ENCODE measurements at places on chromosomes 5 and 9.
A peak's percentile ranks its signal among the peaks of the same experiment; 100 is the strongest.

GRCh38 chr9:105313238-105313637 lies 68.8 kb downstream of the SLC44A1 start:
- no peak for DNase-seq

DNA sequence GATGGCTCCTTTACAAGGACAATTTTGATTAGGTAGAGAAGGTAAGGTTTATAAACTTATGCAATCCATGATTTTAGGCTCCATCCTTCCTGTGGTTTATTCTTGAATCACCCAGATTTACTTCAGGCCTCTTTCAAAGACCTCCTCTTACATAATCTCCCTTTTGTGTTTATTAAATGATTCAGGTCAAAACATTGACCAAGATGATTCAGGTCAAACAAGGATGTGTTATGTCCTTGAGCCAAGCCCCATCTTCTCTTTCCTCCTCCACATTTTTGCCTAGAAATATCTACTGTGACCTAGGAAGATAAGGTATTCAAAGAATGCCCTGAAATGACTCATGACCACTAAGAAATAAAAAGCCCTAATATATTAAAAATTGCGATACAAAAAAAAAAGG lies 31.8 kb upstream of the TLR4 start:
- no peak for DNase-seq

- no peak for DNase-seq
These were observed 111.8 kb downstream of the HMHB1 start for GRCh38 chr5:143923634-143924266.

- DNase-seq, result no peak
These were observed 37.3 kb downstream of the INSYN2B start for GRCh38 chr5:169943026-169943425.

- DNase-seq, result no peak
These were observed 1.3 kb downstream of the RAI14 start for GRCh38 chr5:34657274-34657921.

- no peak for DNase-seq
These were observed 4.6 kb downstream of the ARHGEF37 start for GRCh38 chr5:149585910-149586309.

DNA sequence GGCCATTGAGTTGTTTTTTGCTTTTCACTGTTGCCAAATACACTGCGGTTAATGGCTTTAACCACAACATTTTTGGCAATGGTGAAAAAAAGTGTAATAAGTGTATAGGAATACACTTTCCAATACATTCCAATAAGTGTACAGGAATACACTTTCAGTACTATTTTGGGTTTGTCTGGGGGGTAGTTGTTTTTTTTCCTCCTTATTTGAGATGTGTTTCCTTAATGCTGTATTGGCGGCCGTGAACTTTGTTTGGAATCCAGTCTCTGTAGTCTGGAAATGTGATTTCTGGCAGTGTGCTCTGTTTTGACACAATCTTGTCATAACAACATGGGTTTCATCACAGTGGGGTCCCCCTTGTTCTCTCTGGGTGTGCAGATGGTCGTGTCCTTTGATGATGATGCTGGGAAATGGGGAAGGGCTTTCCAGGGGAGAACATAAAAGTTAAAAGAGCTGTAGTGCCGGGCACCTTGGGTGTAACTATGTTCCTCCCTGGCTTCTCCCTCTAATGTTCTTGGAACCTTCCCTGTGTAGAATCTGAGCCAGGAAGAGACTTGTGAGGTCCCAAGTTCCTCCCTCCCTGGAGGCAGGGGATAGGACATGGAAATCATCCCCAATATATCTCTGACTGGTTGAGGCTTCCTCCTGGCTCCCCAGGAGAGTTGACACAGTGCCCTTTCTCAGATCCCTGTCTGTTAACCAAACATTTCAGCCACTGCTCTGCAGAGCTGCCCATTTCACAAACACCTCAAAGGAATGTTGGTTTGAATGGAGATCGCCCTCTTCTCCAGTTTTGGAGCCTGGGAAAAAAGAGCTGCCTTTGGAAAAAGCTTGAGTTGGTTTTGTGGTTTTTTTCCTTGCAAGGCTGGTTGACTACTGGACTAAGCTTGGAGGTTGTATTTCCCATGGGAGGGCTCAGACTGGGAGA lies 44.8 kb downstream of the RCL1 start:
- DNase-seq, result no peak

DNA sequence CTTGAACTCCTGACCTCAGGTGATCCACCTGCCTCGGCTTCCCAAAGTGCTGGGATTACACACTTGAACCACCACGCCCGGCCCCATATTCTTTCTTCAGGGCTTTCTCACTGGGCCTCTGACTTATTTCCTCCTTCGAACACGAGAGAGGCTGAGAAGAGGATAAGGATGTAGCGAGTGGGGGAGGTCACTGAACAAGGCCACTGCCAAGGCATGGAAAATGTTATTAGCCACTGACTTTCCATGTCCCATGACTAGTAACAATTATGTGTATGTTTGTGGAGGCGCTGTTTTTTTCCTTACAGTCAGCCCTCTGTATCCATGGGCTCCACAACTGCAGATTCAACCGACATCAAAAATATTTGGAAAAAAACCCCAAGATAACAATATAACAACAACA lies 12.3 kb upstream of the FCHSD1 start:
- no peak for DNase-seq

- no peak for DNase-seq
These were observed 217.0 kb downstream of the FBXL7 start for GRCh38 chr5:15717001-15717400.

GRCh38 chr9:75147638-75148037 lies 59.3 kb downstream of the OSTF1 start:
- no peak for DNase-seq

DNA sequence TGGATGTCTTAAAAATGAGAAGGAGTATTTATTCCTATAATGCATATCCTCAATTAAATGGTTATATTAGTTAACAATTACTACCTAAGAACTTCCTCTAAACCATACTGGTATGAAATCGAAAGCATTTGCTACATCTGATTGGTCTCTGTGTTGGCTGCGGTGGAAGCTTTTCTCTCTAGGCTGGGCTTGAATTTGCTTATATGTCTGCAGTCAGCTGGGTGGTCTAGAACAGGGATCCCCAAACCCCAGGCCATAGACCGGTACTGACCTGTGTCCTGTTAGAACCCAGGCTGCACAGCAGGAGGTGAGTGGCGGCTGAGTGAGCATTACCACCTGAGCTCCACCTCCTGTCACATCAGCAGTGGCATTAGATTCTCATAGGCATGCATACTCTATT lies 112.3 kb downstream of the TLE4 start:
- DNase-seq, result no peak

DNA sequence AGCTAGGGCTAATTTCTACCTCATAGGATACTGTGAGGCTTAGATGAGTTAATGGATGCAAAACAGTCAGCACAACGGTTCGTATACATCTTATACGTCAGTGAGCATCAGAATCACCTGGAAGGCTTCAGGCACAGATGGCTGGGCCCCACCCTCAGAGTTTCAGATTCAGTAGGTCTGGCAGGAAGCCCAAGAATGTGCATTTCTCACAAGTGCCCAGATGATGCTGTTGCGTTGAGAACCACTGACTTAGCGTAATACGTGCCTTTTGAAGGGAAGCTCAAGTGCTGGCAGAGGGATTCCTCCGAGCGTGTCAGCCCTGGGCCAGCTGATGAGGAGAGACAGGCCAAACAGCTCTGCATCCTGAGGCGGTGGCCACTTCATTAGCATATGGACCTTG lies 117.1 kb upstream of the WWC1 start:
- DNase-seq, result no peak

- DNase-seq, result no peak
These were observed 1336.1 kb upstream of the CDH9 start for GRCh38 chr5:28374492-28374967.

GRCh38 chr5:19619571-19619970 lies 368.4 kb downstream of the CDH18 start:
- DNase-seq, result no peak

GRCh38 chr5:134464988-134465815 lies 53.5 kb upstream of the CDKN2AIPNL start:
- DNase-seq, result no peak

- DNase-seq, result no peak
These were observed 12.1 kb downstream of the C9orf50 start for GRCh38 chr9:129608561-129609481.

DNA sequence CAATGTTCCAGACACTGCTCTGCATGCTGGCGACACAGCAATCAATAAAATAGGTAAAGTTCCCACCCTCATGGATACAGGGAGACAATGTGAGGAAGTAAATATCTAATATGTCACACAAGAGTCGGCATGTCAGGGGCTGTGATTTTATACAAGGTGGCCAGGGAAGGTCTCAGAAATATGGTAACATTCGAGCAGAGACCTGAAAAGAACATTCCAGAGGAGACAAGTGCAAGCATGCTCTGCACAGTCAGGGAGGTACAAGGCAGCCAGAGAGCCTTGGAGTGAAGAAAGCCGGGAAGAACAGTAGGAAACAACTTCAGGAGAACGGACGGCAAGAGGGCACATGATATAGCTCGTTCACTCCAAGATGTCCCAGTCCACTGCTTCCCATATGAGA lies 89.2 kb upstream of the ZNF462 start:
- no peak for DNase-seq

GRCh38 chr5:172855597-172856292 lies 21.7 kb downstream of the ERGIC1 start:
- DNase-seq, result no peak

- DNase-seq, result no peak
These were observed 46.4 kb downstream of the SARDH start for GRCh38 chr9:133691626-133692363.

- DNase-seq, result no peak
These were observed 170.2 kb downstream of the MAPKAP1 start for GRCh38 chr9:125536776-125537175.

DNA sequence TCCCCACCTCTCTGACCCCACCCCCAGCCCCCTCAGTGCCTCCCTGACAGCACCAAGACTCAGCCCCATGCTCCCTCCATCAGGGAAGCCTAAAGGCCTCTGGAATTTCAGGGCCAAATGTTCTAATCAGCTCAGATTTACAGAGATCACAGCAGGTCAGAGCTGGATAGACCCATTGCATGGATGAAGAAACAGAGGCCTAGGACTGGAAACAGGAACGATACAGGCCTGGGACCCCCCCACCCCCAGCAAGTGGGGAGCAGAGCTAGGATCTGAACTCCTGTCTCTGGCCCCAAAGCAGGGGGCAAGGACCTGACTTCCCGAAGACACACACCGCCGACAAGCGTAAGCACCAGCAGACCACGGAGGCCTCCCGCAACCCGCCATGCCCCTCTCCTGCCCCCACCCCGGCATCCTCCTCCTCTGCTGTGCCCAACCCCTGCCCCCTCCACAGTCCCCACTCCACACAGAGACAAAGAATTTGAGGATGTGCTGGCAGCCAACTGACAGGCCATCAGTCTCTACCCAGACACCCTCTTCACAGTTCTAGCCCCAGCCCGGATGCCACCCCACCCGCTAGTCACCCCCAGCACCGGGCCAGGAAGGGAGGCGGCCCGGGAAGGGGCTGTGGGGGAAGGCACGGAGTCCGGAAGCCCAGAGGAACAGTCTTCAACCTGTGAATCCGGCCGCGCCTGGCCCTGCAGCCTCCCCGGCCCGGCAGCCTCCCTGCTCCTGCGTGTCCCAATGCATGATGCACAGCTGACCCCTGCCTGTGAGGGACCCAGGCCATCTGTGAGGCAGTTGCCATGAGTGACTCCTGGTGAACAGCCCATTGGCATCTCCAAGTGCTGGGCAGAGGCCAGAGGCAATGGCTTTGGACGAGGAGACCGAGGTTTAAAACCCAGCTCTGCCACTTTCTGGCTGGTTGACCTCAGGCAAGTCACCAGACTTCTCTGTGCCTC lies 31.3 kb downstream of the NDUFA8 start:
- DNase-seq, result no peak

- DNase-seq, result no peak
These were observed 553.1 kb downstream of the ZNF608 start for GRCh38 chr5:124193371-124193789.

DNA sequence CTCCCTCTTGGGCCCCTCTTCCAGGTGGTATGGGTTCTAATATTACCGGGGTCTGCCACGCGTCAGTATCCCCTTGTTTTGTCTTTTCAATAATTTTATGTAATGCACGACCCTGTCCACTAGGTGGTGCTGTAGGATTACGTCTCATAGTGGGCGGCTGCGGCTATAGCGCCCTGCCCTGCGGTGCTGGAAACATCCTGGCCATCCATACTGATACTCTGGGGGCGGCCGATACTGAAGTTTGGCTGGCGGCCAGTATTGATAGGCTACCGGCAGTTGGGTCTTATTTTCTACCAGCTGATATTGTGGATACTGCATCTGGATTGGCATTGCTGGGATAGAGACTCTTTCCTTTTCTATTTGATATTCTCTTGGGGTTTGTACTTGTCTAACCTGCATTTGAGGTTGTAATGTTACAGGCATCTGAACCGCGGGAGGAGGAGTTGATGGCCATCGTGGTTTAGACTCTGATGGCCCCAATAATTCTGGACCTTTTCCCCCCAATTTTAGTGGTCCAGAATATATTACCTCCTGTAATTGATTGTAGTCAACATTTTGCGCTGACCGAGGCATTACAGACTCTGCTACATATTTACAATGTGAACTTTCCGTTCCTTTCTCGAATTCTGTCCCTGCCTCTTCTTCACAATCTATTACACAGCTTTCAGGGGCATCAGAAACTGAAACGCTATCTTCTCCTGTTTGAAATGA lies 3.3 kb upstream of the TMEM141 start:
- DNase-seq, result peak; percentile 68

- no peak for DNase-seq
These were observed 64.9 kb downstream of the DOCK2 start for GRCh38 chr5:169701910-169702451.

- DNase-seq, result no peak
These were observed 842 bp upstream of the GTF3C5 start for GRCh38 chr9:133029994-133030316.

GRCh38 chr9:110092792-110093191 lies 115.2 kb downstream of the C9orf152 start:
- DNase-seq, result no peak

DNA sequence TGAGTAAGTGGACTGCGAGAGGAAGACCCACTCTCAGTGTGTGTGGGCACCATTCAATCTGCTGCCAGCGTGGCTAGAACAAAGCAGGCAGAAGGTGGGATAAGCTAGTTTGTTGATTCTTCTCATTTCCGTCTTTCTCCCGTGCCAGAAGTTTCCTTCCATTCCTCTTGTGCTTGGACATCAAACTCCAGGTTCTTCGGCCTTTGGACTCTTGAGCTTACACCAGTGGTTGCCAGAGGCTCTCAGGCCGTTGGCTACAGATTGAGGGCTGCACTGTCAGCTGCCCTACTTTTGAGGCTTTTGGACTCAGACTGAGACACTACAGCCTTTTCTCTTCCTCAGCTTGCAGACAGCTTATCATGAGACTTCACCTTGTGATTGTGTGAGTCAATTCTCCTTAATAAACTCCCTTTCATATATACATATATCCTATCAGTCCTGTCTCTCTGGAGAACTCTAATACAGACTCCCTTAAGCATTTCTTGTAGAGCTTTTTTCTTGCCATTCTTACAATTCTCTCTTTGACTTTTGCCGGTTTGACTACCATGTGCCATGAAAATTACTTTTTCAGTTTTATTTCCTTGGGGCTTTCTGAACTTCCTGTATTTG lies 494.9 kb downstream of the PRR16 start:
- DNase-seq, result no peak

- DNase-seq, result no peak
These were observed 19.0 kb upstream of the PSIP1 start for GRCh38 chr9:15529566-15530324.

GRCh38 chr9:70119786-70120185 lies 76.1 kb downstream of the MAMDC2 start:
- DNase-seq, result no peak

- DNase-seq, result no peak
These were observed 29.1 kb downstream of the NTNG2 start for GRCh38 chr9:132190966-132191365.
